ENCODE measurements at places on chromosomes 6 and 20. TPM values are rescaled to one million over a fixed set of nuclear protein-coding genes. Genes with fewer than 3 reads are reported as not detected.

Gene POM121L2
- not detected for total RNA-seq

Gene ANKS1A
- total RNA-seq: 11.1 TPM

- peak; percentile 53 for DNase-seq
Measured at GRCh38 chr6:43771210-43771857, 1.3 kb downstream of the VEGFA start.

DNA sequence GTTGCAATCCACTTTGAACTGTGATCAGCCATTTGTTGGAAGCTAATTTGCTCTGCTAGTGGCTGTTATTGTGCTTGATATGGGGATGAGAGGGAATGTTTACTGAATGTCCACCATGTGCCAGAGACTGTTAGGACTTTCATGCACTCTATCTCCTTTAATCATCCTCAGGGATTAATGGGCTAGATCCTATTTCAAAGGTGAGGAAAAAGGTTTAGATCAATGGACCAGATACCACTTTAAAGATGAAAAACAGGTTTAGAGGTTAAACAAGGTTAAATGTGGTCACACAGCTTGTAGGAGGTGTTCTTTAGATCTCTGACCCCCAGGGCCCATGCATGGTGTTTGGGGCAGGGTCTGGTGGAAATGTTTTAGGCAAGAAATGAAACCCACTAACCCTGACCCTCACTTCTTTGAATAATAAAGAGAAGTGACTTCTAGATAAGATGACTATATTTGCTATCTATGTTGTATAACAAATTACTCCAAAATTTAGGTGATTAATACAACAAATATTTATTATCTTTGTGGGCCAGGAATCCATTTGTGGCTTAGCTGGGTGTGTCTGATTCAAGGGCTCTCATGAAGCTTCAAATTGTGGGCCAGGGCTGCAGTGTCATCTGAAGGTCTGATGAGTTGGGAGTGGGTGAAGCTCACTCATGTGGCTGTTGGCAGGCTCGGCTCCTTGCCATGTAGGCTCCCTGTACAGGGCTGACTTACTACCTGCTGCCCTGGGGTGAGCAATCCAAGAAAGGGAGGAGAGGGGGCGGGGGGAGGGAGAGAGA is 127.8 kb upstream of the FOXA2 start:
- DNase-seq: no peak

Data from naive thymus-derived CD8-positive, alpha-beta T cell (primary cell).